Progenitor cell of endocrine pancreas (in vitro differentiated cells): ENCODE measurements at places on chromosomes 5 and 9.

DNA sequence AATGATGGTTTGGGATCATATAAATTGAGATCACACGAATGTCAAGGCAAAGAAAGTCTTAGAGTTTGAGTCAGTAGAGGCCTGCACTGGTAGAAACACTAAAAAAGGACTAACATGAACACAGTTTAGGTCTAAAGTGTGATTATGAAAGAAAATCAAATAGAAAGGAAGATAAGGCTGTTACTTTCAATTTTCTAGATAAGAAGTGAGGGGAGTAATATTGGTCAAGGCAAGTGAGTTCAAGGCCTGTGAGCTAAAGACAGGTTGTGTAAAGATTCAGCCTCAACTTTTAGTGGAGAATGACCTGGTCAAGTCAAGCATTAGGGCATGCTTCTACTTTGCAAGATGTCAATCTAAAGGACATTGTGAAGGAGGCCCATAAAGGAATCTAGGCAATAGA, 19.0 kb downstream of the VLDLR start:
- no peak for DNase-seq

- no peak for DNase-seq
Measured at GRCh38 chr9:114425126-114425525, 37.3 kb upstream of the AKNA start.

- peak; percentile 12 for DNase-seq
Measured at GRCh38 chr9:74379718-74380117, 117.4 kb upstream of the RORB start.

GRCh38 chr9:18970393-18970792, 62.6 kb downstream of the SAXO1 start:
- no peak for DNase-seq

- no peak for DNase-seq
Measured at GRCh38 chr5:73692166-73692640, 66.2 kb downstream of the ARHGEF28 start.

- no peak for DNase-seq
Measured at GRCh38 chr5:136206361-136206760, 13.4 kb upstream of the SMIM32 start.

GRCh38 chr9:130090915-130091314, 37.2 kb downstream of the GPR107 start:
- no peak for DNase-seq

DNA sequence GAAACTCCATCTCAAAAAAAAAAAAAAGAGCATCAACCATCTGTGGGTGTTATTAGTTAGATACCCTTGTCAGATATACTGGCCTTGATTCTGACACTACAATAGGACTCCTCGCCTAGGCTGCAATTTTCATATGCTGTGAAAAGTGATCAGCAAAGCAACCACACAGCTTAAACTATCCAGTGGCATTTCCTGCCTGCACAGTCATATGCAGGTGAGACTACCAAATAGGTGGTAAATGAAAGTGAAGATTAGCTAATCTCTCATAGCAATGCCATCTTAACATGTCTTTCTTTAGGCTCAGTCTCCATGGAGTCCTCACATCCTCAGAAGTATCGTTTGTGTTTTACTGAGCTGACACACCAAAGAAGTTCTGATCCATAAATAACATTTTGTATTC, 40.8 kb downstream of the GRAMD2B start:
- no peak for DNase-seq

- DNase-seq: no peak
Measured at GRCh38 chr5:158120760-158121159, 261.8 kb upstream of the CLINT1 start.

- no peak for DNase-seq
Measured at GRCh38 chr5:33072726-33073125, 361.6 kb downstream of the NPR3 start.

GRCh38 chr5:143977891-143978461, 166.0 kb downstream of the HMHB1 start:
- DNase-seq: no peak

- DNase-seq: no peak
Measured at GRCh38 chr9:20684875-20685696, 1.0 kb downstream of the FOCAD start.

DNA sequence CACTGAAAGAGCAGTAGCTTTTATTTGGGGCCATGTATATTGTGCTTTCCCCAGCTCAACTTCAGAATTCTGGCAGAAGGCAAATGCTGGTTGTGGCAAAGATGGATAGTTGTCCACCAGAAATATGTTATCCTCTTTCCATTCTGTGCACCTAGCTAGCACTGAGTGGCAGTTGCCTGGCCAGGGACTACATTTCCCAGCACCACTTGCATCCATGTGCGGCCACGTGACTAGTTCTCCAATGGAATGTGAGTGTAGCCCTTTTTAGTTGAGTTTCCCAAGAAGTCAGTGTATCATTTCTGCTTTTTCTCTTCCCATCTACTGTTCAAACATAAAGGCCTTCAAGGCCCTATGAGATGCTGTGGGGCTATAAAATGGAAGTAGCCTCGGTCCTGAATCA, 354.0 kb upstream of the CLINT1 start:
- DNase-seq: no peak

- no peak for DNase-seq
Measured at GRCh38 chr9:4292781-4293180, 7.1 kb downstream of the GLIS3 start.

DNA sequence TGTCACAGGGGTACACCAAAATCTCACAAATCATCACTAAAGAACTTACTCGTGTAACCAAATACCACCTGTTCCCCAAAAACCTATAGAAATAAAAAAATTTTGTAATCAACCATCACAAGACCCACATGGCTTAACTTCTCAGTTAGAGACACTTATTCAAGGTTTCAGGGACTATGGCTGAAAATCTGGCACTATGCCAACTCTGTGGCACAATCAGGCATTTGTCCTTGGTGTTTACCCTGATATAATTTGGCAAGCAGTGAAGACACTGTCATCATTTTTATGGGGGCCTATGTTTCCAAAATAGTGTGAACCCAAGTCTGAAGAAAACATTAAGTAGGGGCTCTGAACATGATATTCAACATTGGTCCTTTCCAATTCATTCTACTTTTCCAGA, 59.0 kb downstream of the ZNF622 start:
- DNase-seq: no peak

DNA sequence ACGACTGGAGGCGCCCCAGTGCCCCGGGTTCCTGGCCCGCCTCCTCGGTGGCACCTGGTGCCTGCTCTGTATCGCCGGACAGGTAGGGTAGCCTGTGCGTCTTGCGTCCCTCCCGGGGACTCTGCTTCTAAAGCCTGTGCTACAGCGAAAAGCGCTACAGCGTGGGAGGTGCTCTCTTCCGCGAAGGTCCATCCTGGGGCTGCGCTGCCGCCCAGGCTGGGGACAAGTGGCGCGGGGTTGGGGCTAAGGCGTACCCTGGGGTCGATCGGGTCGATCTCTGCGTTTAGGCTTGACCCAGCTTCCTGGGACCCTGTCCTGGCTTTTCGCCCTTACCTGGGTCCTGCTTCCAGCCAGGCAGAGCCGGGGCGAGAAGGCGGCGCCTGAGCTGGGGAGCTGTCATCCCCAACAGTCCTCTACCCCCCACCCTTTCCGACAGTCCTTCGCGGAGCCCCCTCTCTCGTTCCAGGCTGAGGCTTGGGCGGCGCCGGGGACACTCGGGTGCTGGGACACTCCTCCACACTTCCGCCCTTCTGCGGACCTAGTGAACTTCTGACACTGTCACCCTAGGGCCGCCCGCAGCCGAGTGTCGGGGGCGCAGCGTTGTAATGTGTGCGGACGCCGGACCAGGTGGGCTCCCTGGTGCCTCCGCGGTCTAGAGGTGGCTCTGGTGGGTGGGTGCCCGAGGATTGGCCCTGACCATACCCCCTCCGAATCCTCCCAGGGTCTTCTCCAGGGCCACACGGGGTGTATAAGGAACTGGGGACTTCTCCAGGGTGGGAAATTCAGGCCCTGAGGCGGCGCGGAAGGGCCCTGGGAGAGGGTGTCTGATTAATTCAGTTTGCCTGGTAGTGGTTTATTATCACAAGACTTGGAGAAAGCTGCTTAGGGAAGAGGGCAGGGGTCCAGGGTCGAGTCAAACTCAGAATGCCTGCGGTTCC, 328.2 kb downstream of the SH3GL2 start:
- peak; percentile 13 for DNase-seq

DNA sequence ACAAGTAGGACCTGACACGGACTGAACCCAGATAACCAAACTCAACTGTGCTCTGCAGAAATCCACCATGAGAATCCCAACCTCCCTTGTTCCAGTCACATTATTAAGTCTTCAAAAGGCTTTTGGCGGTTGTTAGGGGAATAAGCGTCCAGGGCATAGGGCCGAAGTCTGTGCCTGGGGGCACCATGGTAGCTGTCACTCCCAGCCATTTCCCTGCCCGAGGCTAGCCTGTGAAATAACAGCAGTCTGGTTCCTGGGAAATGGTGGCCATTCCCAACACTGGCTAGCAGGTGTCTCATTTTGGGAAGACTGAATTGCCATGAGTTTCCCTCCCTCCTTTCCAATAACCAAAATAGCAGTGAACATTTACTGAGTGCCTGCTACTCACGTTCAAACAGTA, 122.2 kb downstream of the CRB2 start:
- no peak for DNase-seq

GRCh38 chr9:28942941-28943340, 1369.7 kb upstream of the C9orf72 start:
- DNase-seq: no peak

GRCh38 chr9:126974594-126974993, 60.0 kb downstream of the RALGPS1 start:
- DNase-seq: no peak
